ENCODE measurements at places on chromosomes 5 and 9. TPM values are rescaled to one million over a fixed set of nuclear protein-coding genes. Genes with fewer than 3 reads are reported as not detected.

The ACOT12 gene
- total RNA-seq, result not detected

The GPSM1 gene
- total RNA-seq, result 5.9 TPM

The HAVCR2 gene
- 215 TPM for total RNA-seq

The PGGT1B gene
- total RNA-seq, result 44.8 TPM

The SPATA31E1 gene
- not detected for total RNA-seq

The FGF10 gene
- total RNA-seq, result not detected

The C1QTNF3 gene
- 3.9 TPM for total RNA-seq

The PCDHB13 gene
- not detected for total RNA-seq

The IL4 gene
- total RNA-seq, result 12.7 TPM

The SH3RF2 gene
- total RNA-seq, result 0.34 TPM

The TAF11L5 gene
- total RNA-seq, result not detected

The PCDHA7 gene
- not detected for total RNA-seq

The VCAN gene
- total RNA-seq, result 1.0 TPM

The OLFML2A gene
- total RNA-seq, result not detected

The GTF3C4 gene
- 16.1 TPM for total RNA-seq

The SRA1 gene
- 45.2 TPM for total RNA-seq

The ADGRD2 gene
- not detected for total RNA-seq

The GAS1 gene
- total RNA-seq, result 0.20 TPM

The SLC25A2 gene
- total RNA-seq, result 0.56 TPM

The PCDHA9 gene
- not detected for total RNA-seq

The OR1J2 gene
- total RNA-seq, result not detected

The NPR2 gene
- total RNA-seq, result 10.4 TPM

The MCC gene
- total RNA-seq, result 3.5 TPM

The ABCA1 gene
- total RNA-seq, result 1.7 TPM

The ZNF367 gene
- 18.7 TPM for total RNA-seq

The BTNL8 gene
- total RNA-seq, result not detected

The TRAF2 gene
- total RNA-seq, result 80.6 TPM

The LRRC8A gene
- 60.1 TPM for total RNA-seq

The GRXCR2 gene
- total RNA-seq, result not detected

The HAPLN1 gene
- not detected for total RNA-seq

The F12 gene
- 0.22 TPM for total RNA-seq

The PCDHGA2 gene
- total RNA-seq, result 0.07 TPM

The HRCT1 gene
- total RNA-seq, result not detected

The PAM gene
- 35.4 TPM for total RNA-seq

The UAP1L1 gene
- total RNA-seq, result 15.1 TPM

Data from T-helper 1 cell treated with Interleukin-12 subunit alpha and Interleukin-12 subunit beta and Interleukin-4 antibody, amounts not matched to agents 30 ng/mL and 1 ng/mL, for 36 hours (primary cell).